ENCODE measurements at places on chromosomes 12 and 14.

- DNase-seq, result no peak
Measured at GRCh38 chr12:125324861-125325490, 259.7 kb downstream of the AACS start.

DNA sequence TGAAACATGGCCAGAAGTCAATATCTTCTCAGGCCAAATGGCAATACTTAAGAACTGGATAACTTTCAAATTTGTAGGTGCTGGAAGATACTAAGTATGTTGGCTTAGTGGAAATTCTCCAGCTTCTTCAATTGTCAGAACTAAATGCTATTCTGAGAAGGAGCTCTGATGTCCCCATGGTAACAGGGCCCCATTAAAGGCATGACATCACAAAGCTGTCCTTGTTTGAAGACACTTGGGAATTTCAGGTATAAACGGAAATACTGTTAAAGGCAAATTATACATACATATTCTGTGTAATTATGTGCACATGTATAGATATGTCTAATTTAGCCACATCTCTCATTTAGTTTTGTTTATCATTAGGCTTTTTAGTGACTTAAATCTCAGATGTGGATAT lies 210.0 kb upstream of the SEL1L start:
- DNase-seq, result no peak

GRCh38 chr14:83356080-83356479 lies 1822.4 kb upstream of the SEL1L start:
- DNase-seq, result no peak

- DNase-seq, result no peak
Measured at GRCh38 chr12:24328261-24328660, 378.8 kb upstream of the SOX5 start.

GRCh38 chr12:105262461-105263184 lies 26.6 kb upstream of the APPL2 start:
- no peak for DNase-seq

DNA sequence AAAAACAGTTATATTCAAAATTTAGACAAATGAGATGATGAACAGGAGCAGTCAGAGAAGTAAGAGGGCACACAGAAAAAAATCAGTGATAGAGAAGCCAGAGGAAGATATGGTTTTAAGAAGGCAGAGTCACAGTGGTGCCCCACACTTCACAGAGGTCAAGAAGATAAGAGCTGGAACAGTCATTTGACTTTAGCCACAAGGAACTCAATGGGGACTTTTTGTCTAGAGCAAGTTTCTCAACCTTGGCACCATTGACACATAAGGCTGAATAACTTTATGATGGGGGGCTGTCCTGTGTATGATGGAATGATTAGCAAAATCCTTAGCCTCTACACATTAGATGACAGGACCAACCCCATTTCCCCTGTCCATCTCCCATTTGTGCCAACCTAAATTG lies 172.8 kb upstream of the PLEKHG7 start:
- DNase-seq, result no peak

- DNase-seq, result no peak
Measured at GRCh38 chr12:64895526-64895925, 71.1 kb downstream of the TBC1D30 start.

DNA sequence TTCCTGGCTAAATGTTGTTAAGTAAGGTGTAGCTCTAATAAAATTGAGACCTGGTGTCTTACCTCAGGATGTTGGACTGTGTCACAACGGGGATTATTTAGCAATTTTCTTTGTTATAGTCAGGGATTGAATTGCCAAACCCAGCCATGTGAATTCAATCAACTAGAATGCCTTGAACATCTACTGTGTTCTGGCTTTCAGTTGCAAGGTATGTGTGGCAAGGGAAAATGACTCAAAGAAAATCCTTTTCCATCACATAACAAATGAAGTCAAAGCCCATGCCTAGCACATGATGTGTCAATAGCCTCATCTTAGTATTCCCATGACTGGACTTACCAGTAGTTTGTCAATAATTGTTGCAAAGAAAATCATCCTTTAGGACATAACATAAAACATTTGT lies 519.8 kb upstream of the FLRT2 start:
- no peak for DNase-seq

DNA sequence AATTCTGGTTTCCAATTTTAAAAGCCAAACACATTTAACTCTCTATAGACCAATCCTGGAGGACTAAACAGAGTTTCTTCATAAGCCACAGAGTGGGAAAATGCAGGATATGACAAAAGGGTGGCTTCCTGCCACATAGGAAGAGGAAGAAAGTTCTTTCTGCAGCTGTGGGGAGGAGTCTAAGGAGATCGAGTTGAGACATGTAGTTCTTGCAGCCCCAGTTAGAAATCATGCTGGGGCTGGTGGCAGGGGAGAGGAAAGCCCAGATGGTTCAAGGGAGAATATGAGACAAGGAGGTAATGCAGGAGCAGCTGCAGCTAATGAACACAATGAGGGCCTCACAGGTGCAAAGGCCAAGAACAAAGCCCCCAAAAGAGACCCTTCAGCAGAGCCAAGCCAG lies 85.0 kb upstream of the ARID2 start:
- no peak for DNase-seq

GRCh38 chr12:127381043-127381668 lies 885.8 kb upstream of the TMEM132C start:
- DNase-seq, result no peak

- peak; percentile 75 for DNase-seq
Measured at GRCh38 chr12:127060310-127060847, 1206.6 kb upstream of the TMEM132C start.

DNA sequence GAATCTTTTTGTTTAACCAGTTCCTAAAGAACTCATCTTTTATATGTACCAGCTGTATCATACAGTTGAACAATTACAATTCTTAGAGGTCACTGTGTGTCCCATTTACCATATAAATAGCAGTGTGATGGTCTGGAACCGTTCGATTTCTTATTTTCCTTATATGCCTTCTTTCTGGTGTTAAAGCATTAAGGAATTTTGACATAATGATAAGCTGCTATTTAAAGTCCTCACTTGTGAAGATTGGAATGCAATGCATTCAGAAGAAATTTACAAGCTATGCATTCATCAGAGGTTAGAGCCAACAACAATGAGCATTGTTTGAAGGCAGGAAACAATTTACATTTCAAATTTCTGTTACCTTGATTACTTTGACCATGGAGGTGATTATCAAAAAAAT lies 80.0 kb upstream of the PRICKLE1 start:
- DNase-seq, result no peak

- no peak for DNase-seq
Measured at GRCh38 chr12:64801381-64801780, 23.1 kb upstream of the TBC1D30 start.

GRCh38 chr12:2160043-2160442 lies 107.3 kb downstream of the CACNA1C start:
- DNase-seq, result peak; percentile 54
